Activated naive CD8-positive, alpha-beta T cell treated with anti-CD3 and anti-CD28 coated beads, Interleukin-2, amount 10 ng/mL, durations not matched to agents 7 days and 5 days (primary cell): ENCODE measurements at places on chromosomes 5 and 9. TPM values are rescaled to one million over a fixed set of nuclear protein-coding genes. Genes with fewer than 3 reads are reported as not detected.

Gene PCDHA2
- not detected for total RNA-seq

Gene DMRT2
- total RNA-seq, result not detected

Gene PRSS3
- total RNA-seq, result not detected

Gene SV2C
- total RNA-seq, result 0.03 TPM
